Stimulated activated CD4-positive, alpha-beta T cell treated with anti-CD3 and anti-CD28 coated beads, TNF-alpha, amount 100 ng/mL, for 1 hour (primary cell): ENCODE measurements at places on chromosomes 16 and 17.

- peak; percentile 52 for DNase-seq
These were observed at the start of gene WWP2 for GRCh38 chr16:69761983-69762813. WWP2 (plus strand) TSS chr16:69762332; CDS start chr16:69787011, 24,679 bp downstream.

DNA sequence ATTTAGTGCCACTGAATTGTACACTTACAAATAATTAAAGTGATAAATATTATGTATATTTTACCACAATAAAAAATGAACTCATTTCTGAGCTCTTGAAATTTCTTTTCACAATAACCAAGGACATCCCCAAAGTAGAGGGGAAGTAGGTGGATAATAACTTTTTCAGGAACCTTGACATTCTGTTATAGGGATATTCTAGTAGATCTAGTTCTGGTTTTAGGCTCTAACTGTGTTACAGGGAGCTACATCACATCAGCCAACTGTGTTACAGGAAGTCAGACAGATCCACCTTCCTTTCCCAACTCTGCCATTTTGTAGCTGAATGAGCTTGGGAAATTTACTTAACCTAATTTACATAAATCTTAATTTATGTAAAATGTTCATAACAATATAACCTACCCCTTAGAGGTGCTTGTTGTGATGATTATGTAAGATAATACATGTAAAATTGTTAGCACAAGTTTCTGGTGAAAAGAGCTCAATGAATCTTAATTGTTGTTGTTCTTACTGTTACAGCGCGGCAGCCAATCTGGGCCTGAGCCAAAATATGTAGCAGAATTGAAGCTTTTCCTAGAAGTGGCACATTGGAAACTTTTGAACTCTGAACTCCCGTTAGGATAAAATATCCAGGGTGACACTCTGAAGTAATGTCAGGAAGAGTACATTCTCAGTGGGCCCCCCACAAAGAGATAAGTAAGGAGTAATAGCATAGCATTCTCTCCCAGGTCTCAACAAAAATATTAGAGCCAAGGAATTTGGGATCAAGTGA lies 169.8 kb downstream of the AATF start:
- DNase-seq: no peak

GRCh38 chr17:76495663-76496400 lies 5.4 kb downstream of the RHBDF2 start:
- no peak for DNase-seq

DNA sequence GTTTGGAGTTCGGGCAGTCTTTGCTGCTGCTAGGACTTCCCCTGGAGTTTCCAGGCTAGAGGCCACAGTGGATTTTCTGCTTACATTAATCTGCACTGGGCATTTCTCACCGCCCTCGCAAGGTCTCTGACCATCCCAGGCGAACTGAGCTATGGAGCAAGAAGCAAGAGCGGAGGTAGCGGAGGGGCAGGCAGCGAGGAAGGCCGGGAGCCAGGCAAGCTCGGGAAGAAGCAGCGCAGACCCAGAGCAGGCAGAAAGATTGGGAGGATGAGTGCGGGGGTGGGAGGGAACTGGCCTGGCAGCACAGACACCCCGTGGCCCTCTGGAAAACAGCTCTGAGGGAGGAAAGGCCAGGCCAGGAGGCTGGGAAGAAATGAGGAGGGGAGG lies 3.8 kb downstream of the COTL1 start:
- no peak for DNase-seq

DNA sequence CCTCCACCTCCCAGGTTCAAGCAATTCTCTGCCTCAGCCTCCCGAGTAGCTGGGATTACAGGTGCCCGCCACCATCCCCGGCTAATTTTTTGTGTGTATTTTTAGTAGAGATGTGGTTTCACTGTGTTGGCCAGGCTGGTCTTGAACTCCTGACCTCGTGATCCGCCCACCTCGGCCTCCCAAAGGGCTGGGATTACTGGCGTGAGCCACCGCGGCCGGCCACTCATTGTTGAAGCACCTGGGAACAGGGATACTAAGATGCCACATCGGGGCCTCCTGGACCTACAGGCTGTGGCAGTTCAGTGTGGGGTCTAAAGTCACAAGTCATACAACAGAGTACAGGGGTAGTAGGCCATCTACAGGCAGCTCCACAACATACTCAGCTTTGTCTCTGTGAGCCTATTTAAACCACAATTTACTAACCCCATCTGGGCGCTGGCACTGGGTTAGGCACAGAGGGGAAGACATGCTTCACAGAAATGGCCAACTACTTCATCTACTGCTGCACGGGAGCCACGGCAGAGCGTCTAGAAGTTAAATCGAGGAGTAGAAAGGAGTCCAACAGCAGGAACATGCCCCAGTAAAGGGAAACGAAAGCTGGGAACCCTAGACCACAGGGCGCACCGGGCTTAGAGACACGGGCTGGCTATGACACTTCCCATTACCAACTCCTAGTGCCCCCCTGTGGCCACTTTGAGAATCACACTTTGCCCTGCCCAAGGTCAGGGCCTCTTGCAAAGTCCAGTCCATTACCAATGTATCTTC lies 4.3 kb downstream of the VAMP2 start:
- DNase-seq: peak; percentile 65

- DNase-seq: peak; percentile 60
These were observed 6.6 kb downstream of the KCNAB3 start for GRCh38 chr17:7922845-7923628.

DNA sequence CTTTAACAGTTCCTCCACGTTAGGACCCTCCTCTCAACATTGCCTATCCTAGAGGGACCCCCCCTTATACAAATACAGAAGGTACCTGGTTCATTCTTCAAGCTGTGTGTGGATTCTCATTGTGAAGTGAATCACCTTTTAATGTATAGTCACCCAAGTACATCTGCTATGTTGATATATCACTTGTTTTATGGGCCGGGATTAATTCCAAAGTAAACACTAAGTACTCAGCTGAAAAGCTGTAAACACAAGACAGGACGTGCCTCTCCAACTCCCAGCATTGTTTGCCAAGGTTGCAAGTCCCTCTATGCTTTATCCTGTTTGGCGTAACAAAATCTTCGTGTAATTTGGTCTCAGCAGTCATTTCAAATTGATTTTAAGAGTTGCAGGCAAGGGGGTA lies 123.6 kb downstream of the RBFOX1 start:
- DNase-seq: no peak

DNA sequence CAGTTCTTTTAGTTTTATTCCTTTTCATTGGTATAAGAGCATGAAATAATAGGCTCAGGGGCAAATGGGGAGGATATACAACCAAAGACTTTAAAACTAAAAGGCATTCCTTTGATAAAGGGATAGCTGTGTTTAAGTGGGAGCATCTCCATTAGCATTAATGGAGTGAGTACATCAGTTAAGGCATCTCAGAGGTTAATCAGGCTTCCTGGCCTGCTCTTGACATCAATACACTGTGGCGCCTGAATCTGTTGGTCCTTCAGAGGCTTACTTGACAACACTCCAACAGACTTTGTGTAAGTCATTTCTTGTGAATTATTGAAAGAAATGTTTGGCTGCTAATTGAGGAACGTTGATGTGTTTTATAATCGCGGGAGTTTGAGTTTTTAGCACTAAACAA lies 230.7 kb downstream of the BCAS3 start:
- DNase-seq: no peak

DNA sequence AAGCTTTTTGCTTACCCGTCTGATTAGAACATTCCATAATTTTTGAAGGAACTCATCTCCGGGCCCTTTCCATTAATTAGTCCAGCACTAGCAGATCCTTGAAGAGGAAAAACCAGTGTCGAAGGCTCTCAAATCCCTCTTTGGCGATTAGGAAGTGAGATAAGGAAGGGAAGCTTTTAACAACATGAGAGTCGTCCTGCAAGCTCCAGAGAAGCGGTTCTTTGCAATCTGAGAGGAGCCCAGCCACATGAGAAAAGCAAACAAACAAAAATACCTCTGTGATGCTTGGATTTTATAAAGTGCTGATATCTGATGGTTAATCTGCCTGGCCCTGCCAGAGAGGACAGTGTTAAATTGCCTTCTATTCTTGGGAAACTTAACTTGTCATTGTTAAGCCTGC lies 339.8 kb upstream of the SALL1 start:
- no peak for DNase-seq

GRCh38 chr16:69399361-69399760 lies 13.6 kb upstream of the TERF2 start:
- DNase-seq: no peak

- no peak for DNase-seq
These were observed 254.4 kb downstream of the SLC39A11 start for GRCh38 chr17:72838068-72838467.

- no peak for DNase-seq
These were observed 8.6 kb downstream of the CEP95 start for GRCh38 chr17:64515419-64515818.

GRCh38 chr16:79217375-79218011 lies 383.0 kb downstream of the MAF start:
- no peak for DNase-seq

GRCh38 chr16:679814-680624 lies at the start of gene STUB1:
STUB1 (plus strand) TSS chr16:680410; CDS start chr16:680526, 116 bp downstream.
- peak; percentile 70 for DNase-seq

DNA sequence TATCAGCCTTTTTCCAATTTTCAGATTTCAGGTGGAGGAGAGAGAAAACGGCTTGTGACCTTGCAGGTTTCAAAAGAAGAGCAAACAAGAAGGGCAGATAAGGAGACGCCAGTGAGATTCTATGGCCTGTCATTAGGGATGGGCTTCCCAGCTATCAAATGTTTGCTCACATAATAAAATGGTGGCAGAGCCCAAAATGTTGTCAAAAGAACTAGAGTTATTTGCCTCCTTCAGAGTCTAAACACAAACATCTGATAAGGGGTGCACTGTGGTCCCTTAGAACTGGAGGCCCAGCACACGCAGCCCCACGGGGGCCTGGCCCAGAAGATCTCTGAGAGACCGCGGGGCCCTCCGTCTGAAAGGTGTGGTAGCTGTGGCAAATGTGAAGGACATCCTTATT lies 46.1 kb upstream of the DDX52 start:
- no peak for DNase-seq

GRCh38 chr17:63996430-63997182 lies 1.5 kb upstream of the PRR29 start:
- no peak for DNase-seq

DNA sequence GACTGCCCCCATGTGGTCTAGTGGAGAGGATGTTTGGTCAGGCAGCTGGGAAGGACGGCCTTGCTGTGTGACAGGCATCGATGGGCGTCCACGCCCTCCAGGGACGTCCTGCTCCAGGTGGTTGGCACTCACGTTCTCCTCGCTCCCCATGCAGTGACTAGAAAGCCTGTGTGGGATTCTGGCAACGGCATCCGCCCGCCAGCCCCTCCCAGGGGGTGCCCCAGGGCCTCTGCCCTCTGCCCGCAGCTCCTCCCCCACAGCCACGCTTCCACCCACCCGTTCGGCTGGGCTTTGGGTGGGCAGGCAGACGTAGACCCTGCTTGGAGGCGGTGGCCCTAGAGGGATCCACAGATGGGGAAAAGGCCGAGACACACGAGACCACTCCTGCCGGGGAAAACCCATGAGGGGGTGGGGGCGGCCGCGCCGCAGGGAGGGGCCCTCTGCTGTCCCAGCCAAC lies 4.7 kb upstream of the IL17C start:
- no peak for DNase-seq

- no peak for DNase-seq
These were observed 40.2 kb downstream of the CDRT15 start for GRCh38 chr17:14196377-14196997.

- DNase-seq: no peak
These were observed 29.3 kb downstream of the DYNLRB2 start for GRCh38 chr16:80570106-80570478.

- DNase-seq: peak; percentile 89
These were observed at the start of gene ATXN1L for GRCh38 chr16:71845639-71846430. ATXN1L (plus strand) TSS chr16:71845976; CDS start chr16:71849741, 3,765 bp downstream.

- no peak for DNase-seq
These were observed 5.7 kb upstream of the FTSJ3 start for GRCh38 chr17:63833026-63833740.

- DNase-seq: no peak
These were observed 47.1 kb downstream of the USP10 start for GRCh38 chr16:84746875-84747274.

DNA sequence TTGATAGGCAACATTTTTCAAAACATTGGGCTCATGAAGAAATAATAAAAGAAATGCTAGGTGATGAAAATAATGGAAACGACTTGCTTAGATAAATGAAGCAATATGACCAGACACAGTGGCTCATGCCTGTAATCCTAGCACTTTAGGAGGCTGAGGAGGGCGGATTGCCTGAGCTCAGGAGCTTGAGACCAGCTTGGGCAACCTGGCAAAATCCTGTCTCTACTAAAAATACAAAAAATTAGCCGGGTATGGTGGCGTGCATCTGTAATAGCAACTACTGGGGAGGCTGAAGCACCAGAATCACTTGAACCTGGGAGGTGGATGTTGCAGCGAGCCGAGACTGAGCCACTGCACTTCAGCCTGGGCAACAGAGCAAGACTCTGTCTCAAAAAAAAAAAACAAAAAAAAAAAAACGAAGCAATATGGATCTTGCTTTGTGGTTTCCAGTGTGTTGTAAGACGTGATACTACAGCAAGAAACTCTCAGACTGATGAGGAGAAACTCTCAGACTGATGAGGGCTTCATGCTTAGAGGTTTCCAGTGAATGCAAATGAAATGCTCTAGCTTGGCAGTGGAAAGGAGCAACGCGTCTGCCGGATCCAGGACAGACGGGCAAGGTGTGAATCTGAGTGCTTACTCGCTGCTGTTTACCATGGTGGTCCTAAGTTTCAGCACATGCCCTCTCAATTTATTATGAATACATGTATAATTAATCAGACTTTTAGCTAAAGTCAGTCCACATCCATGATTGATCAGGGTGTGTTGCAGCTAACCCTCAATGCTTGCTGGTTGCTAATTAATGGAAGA lies 11.5 kb upstream of the IGF2BP1 start:
- no peak for DNase-seq

GRCh38 chr16:48300391-48300856 lies 53.1 kb upstream of the ABCC11 start:
- DNase-seq: no peak

DNA sequence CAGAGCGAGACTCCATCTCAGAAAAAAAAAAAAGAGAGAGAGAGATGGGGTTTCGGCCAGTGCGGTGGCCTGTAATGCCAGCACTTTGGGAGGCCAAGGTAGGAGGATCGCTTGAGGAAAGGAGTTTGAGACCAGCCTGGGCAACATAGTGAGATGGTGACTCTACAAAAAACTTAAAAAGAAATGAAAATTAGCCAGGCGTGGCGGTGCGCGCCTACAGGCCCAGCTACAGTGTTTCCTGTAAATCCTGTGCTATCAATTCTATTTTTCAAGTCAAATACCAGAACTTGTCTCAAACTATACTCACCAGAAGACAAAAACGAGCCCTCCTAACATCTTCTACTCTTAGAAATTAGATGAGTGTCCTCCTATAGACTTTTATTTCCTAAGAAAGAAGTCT lies 19.3 kb downstream of the UBE2O start:
- DNase-seq: no peak

GRCh38 chr17:59756236-59756818 lies 48.9 kb downstream of the VMP1 start:
- DNase-seq: no peak
